Stimulated activated CD8-positive, alpha-beta memory T cell treated with anti-CD3 and anti-CD28 coated beads, Interleukin-12 subunit alpha, Interleukin-12 subunit beta, amount 100 ng/mL, for 1 hour (primary cell): ENCODE measurements at places on chromosomes 11 and 22.
A peak's percentile ranks its signal among the peaks of the same experiment; 100 is the strongest.

DNA sequence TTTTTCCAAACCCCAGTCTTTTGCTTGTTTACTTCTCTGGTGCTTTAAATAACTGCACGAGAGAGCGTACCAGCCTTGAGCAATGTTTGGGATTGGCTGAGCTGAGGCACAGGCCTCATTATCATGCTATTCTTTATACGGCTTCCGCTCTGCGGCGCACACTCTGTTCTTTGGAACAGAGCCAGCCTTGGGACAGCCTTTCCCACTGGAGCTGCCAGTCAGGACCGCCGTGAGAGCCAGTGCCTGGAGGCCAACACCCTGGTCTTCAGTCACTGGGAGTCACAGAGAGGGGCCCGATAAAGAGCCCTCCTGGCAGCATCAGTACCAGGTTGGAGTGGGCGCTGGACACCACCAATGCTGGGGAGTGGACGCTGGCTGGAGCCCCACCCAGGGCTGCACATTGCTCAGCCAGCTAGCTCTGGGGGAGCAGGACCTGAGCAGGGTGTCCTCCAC, 125.6 kb downstream of the BCR start:
- DNase-seq, result no peak

GRCh38 chr11:78860720-78861422, 286.2 kb upstream of the NARS2 start:
- no peak for DNase-seq

GRCh38 chr22:36391638-36392037, 3.9 kb upstream of the MYH9 start:
- DNase-seq, result no peak

GRCh38 chr22:28143241-28143865, 224.3 kb upstream of the PITPNB start:
- no peak for DNase-seq

GRCh38 chr11:10348650-10349280, 43.9 kb downstream of the ADM start:
- DNase-seq, result no peak

DNA sequence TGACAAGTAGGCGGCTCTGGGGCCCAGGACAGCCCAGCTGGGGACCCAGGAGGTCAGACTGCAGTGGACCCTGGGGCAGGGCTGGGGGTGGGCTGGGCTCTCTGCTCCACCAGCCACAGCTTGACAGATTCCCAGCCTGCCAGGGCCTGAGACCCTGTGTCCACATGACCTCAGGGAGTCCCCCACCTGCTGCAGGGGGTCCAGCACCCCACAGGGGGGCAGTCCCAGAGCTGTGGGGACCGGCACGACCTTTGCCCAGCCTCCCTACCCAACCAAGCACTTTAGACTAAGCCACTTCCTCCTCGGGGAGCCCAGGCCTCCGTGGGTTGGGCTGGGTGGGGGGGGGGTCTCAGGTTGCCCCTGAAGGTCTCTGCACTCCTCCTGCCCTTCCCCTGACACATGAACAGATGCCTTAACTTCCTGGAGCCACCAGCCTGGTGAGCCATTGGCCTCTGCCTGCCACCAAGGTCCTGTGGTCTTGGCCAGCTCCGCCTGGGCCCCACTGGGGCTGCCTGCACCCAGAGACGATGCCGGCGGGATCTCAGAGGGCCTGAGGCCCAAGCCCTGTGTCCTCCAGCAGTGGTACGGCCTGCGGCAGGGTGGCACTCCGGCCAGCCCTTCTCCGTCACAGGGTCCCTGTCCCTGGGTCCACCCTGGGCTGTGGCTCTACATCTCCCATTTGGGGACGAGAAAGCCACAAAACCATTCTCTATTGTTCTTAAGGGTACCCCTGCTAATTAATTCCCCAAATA, 3.4 kb downstream of the CCDC188 start:
- DNase-seq, result no peak

GRCh38 chr11:124842305-124842704, 22.9 kb upstream of the ROBO3 start:
- DNase-seq, result no peak

- no peak for DNase-seq
Measured at GRCh38 chr22:45235851-45236342, 4.8 kb downstream of the KIAA0930 start.

DNA sequence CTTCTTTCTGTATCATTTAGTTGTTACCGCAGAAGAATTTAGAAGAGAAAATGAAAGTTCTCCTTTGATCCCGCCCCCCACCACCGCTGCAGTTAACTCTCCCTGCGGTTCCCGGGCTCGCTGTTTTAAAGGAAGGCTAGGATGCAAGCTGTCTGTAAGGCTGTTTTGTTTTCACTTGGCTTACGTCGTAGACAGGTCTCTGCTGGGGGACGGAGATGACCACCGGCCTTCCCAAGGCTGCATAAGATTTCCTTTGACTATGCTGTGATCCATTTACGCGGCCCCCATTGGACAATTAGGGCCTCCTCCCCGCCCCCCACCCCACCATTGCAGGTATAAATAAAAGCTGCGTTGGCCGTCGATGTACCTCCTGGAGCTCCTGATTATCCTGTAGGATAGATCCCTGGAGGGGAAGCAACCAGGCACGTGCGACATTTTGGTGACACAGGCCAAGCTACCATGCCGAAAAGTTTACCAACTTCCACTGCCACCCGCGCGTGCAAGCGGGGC, 1.4 kb upstream of the CPT1A start:
- no peak for DNase-seq

DNA sequence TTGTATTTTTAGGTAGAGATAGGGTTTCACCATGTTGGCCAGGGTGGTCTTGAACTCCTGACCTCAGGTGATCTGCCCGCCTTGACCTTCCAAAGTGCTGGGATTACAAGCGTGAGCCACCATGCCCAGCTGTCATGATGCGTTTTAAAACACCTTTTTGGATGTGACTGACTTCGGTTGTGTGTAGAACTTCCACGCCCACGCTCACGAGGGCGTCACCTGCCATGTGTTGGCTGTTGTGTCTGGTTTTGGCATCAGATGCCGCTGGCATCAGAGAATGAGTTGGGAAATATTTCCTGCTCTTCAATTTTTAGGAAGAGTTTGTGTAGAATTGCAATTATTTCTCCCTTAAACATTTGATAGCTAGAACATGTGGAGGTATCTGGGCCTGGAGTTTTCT, 109.1 kb downstream of the KCNQ1 start:
- DNase-seq, result no peak

- no peak for DNase-seq
Measured at GRCh38 chr11:70124321-70125000, 46.3 kb downstream of the ANO1 start.

DNA sequence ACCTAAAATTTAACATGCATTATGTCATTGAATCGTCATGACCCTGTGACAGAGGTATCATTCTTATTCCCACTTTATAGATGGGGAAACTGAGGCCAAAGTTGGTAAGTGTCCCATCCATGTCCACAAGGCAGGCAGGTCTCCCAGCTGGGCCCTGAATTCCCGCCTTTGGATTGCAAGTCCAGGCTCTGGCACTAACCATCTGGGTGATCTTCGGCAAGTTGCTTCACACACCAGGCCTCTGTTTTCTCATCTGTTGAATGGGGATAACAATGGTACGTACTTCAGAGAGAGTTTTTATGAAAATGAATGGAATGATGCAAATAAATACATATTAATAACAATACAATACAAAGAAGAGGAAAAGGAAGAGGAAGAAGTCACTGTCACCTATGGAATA, 3.4 kb downstream of the CRYBB3 start:
- no peak for DNase-seq

DNA sequence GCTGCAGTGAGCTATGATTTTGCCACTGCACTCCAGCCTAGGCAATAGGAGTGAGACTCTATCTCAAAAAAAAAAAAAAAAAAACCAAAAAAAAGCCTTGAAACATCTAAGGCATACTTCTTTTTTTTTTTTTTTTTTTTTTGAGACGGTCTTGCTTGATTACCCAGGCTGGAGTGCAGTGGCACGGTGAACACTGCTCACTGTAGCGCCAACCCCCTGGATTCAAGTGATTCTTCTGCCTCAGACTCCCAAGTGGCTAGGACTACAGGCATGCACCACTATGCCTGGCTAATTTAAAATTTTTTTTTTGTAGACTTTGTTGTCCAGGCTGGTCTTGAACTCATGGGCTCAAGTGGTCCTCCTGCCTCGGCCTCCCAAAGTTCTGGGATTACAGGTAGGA, 19.5 kb downstream of the ARFGAP3 start:
- no peak for DNase-seq

- no peak for DNase-seq
Measured at GRCh38 chr11:72235351-72236057, 8.5 kb downstream of the PHOX2A start.

- no peak for DNase-seq
Measured at GRCh38 chr11:45211732-45212131, 65.3 kb downstream of the PRDM11 start.

GRCh38 chr11:9849389-9849788, 185.5 kb downstream of the SWAP70 start:
- DNase-seq, result no peak

DNA sequence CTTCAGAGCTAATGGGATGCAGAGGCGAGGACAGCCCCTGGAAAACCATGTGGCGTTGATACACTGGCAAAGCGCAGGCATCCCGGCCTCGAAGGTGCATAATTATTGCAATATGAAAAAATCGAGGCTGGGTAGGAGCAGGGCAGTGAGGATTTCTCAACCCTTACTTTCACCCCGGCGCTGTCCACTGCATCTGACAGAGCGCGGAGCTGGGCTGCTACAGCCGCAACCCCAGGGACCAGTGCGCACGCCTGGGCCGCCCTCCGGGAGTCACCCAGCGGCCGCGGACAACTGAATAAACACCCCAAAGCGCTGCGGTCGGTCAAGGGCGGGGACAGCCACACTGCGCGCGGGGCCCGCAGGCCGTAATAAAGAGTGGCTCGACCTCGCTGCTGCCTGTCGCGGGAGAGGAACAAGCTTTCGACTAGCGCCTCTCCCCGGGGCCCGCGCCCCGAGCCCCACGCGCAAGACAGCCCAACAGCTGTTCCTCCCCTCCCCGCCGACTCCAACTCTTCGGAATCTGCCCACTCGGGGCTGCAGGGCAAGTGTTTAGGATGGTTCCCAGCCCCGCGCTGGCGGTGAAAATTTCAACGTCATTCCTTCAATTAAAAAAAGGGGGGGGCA, 3.6 kb upstream of the WT1 start:
- DNase-seq, result no peak

GRCh38 chr11:131691181-131692041, 321.0 kb downstream of the NTM start:
- DNase-seq, result no peak

DNA sequence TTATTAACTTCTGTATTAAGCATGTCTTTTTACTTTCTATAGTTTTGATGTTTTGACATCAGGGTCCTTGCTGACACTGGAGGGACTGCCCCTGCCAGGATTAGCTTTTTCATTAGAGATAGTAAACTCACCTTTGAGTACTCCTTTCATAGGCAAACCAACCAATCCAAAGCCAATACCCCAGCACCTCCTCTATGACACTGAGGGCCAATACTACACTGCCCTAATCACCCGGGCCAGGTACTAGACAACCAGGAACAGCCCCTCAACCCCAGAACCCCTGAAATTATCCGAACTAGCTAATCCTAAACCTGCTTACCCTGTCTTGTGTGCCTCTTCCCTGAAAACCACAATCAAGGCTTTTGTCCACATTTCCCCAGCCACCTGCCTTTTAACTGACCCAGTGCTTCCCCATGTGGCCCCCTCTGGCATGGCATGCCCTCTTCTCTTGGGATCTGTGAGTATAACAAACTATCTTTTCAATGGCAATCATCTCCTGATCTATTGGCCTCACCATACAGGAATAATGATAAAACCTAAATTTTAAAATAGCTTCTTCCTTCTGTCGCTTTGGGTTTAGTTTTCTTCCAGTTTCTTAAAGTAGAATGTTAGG, 31.2 kb downstream of the RAB6A start:
- no peak for DNase-seq

DNA sequence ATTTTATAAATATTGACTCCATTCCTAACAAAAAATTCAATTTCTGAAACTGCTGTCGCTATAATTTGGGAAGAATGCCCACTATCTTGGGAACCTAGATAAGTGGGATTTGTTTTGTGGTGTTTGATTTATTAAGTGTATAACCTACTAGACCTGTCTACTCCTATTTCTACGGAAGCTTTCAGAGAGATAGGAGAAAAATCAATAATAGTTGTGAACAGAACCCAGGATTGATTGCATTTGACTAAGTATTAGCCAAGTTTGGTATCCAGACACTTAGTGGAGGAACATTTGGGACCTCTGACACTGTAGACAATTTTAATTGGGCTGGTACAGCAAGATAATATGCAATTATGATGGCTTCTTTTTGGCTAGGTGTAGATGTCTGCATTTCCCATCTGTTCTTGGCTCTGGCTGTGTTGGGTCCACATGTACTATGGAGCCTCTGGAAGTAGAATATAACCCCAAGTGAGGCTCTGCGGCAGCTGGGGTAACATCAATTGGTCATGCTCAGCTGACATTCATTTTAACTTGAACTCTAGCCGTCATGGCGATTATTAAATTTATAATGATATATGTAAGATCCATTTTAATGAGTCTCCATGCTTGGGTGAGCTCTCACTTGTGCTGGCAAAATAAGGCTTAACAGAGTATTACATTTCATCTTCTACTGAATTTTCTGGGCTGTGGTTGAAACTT, 111.5 kb upstream of the E2F8 start:
- no peak for DNase-seq

GRCh38 chr11:113850188-113850587, 25.2 kb downstream of the USP28 start:
- DNase-seq, result no peak

GRCh38 chr11:24171869-24172268, 325.0 kb upstream of the LUZP2 start:
- no peak for DNase-seq

- DNase-seq, result no peak
Measured at GRCh38 chr22:37254867-37255233, 10.8 kb upstream of the RAC2 start.

- DNase-seq, result peak; percentile 25
Measured at GRCh38 chr11:14974515-14975251, 2.5 kb upstream of the CALCA start.

GRCh38 chr11:44960200-44960845, 9.6 kb upstream of the TP53I11 start:
- no peak for DNase-seq

DNA sequence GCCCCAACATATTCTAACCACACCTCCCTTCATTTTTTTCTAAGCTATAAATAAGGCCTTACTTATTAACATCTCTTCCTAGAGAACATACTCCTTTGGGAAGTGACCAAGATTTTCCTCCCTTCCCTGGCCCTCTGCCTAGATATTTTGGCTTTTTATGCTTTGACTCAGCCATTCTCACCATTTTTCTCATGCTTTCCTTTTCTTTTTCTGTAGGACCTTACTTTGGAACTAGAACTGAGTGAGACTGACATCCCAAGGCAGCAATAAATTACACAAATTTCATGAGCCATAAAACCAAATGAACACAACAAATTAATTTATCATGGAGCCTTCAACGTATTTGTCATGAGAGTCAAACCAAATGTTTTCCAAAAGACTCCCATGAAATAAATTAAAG, 142.7 kb upstream of the CTSC start:
- no peak for DNase-seq

DNA sequence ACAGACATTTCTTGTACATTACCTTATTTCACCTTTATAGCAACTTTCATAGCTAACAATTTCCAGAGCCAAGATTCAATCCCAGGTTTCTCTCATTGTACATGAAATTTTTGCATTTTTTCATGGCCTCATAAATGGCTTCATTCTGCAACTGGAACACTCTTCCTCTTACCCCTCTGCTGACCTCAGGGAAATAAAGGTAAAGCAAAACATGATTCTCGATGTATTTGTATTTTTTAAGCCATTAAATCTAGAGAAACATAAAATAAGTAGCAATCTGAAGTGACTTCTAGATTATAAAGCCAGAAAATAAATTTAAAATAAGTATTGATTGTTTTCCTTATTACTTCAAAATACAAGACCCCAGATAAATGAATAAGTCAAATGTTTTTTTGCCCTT, at the start of gene OR5T2:
Gene OR5T2, minus strand, starts transcription at position 101 of the 400 bp plus-strand sequence. CDS start 1,193 bp downstream, outside the sequence.
- DNase-seq, result no peak
